Stimulated activated CD4-positive, alpha-beta T cell treated with anti-CD3 and anti-CD28 coated beads, Interleukin-4, amount 100 ng/mL, for 1 hour (primary cell): ENCODE measurements at places on chromosomes 1 and 21.

GRCh38 chr1:206924592-206925105, 2.9 kb upstream of the FCMR start:
- DNase-seq, result no peak

DNA sequence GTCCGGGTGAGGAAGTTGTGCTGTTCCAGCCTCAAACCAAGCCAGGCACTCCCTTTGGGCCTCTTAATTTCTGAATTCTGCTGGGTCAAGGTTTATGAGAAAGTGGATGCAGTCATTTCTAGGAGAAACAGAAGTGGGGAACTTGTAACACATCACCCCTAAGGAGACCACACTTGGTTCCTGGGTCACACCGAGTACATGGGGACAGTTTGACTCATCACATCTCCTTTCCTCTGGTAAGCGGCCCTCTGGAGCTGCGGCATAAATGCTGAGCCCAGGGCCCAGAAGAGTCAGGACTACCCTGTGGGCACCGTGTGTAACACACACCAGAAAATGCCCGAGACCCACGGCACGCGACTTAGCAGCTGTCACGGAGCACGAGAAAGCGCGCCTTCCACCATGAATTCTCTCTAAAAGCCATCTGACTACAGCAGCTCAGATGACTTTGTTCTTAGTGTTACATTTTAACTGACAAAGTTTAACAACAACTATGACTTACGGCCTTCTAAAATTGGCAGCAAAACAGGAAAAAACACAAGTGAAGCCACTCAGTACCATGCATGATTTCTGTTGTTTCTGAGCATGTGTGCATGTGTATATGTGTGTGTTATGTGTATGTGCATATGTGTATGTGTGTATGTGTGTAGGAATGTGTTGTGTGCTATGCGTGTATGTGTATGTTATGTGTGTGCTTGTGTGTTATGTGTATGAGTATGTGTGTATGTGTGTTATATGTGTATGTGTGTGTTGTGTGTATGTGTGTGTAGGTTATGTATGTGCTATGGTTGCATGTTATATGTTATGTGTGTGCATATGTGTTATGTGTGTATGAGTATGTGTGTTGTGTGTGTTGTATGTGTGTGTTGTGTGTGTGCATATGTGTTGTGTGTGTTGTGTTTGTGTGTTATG, 50.8 kb downstream of the TOMM20 start:
- DNase-seq, result no peak

- no peak for DNase-seq
Measured at GRCh38 chr1:208523007-208523406, 278.8 kb upstream of the PLXNA2 start.

DNA sequence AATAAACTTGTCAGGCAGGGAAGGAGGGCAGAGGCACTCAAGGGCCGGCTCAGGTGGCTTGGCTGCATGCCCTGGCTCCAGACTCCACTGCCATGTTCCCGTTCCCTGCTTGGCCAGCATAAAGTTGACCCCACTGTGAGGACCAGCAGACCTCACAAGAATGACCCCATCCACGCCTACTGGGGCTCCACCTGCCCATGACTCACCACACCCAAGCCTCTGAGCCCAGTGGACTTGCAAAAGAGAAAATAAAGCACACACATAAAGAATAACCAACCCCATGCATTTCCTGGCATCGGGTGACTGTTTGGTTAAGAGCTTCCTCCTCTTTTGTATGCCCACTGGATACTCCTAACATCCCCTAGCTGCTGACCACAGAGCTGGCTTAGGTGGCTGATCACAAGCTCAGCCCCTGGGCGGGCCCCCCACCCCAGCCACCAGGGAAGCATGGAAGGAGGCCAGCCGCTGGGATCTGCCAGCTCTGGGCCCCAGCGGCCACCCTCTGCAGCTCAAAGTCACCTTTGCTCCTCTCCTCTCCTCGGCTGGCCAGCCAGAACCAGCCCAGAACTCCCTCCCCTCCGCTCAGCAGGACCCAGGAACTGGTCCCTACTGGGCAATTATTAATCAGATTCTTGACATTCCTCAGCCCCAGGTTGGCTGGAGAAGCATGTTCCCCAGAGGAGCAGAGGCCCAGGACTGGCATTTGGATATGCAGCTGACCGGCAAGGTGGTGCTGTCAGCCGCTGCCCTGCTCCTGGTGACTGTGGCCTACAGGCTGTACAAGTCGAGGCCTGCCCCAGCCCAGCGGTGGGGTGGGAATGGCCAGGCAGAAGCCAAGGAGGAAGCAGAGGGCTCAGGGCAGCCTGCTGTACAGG, at the start of gene KLHDC7A:
Gene KLHDC7A, plus strand, starts transcription at position 616 of the 875 bp plus-strand sequence. Its CDS starts 52 bp downstream, at position 668.
- DNase-seq, result no peak

- no peak for DNase-seq
Measured at GRCh38 chr1:84849357-84849975, 43.5 kb downstream of the LPAR3 start.

DNA sequence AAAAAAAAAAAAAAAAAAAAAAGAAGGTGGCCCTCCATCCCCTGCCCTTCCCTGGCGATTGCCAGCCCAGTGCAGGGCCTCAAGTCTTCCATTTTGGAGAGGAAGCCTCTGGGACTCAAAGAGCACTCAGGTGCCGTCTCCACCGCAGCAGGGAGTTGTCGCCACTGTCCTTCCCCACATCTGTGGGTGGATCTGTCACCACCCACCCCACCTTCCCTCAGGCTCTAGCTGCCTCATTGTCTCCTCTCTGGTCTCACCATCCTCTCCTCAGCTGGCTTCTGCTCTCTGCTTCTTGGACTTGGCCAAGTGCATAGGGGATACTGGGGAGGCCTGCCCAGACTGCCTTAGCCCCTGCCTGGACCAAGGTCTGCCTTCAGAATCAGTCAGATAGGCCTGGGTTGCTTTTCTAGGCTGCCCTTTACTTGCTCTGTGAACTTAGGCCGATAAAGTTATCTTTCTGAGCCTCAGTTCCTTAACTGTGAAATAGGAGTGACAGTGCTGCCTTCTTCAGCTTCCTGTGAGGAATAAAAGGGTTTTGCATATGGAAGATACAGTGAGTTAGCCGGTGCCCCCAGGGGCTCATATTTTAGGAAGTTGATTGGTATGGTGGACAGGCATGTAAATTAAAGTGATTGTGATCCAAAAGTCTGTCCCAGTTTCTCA, 15.8 kb downstream of the RCC1 start:
- no peak for DNase-seq

- no peak for DNase-seq
Measured at GRCh38 chr21:44408226-44408625, 47.1 kb upstream of the LRRC3 start.

DNA sequence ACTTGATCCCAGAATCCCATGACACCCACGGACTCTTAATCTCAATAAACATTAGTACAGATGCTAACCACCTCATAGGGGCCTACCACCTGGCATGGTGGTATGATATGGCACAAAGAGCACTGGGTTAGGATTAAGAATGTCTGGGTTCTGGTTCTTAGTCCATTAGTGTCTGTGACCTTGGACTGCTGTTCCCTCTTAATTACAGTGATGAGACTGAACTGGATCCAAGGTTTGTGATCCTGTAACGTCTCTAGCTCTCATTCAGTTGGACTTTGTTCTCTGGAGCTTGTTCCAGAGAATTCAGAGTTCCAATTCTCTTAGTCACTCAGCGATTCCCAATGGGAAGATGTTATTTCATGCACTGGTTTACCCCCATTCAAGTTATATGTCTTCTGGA, 23.6 kb upstream of the PIGC start:
- DNase-seq, result no peak

DNA sequence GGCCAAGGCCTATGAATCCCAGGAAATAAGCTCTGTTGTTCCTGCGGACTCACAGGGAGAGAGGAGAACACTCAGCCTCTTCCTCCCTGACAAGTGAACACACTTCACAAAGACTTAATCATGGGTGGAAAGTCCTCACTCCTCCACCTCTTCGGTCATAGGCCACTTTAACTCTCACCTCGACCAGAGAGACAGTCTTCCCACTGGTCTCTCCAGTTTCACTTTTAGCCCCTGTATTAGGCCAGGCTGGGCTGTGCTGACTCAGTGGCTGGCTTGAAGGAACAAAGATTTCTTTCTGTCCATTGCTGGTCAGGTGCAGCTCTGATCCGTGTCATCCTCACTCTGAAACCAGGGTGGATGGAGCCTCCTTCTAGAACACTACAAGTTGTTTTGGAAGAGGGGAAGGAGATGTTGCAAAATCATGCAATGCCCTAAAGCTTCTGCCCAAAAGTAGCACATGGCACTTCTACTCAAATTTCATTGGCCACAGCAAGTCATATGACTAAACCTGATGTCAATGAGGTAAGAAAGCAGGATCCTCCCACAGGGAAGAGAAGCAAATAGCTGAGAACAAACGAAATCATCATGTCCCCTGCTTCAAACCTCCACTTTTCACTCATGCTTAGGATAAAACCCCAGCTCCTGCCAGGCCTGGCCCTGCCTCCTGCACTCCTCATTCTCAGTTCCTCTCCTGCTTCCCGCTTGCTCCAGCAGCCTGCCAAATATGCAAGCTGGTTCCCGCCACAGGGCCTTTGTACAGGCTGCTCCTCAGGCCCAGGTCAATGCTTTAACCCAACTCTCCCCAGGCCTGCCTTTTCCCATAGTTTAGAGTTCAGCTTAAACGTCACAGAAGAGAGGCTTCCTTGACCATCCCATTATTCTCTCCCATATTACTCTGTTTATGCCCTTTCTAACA, 150.5 kb upstream of the RUNX3 start:
- no peak for DNase-seq

DNA sequence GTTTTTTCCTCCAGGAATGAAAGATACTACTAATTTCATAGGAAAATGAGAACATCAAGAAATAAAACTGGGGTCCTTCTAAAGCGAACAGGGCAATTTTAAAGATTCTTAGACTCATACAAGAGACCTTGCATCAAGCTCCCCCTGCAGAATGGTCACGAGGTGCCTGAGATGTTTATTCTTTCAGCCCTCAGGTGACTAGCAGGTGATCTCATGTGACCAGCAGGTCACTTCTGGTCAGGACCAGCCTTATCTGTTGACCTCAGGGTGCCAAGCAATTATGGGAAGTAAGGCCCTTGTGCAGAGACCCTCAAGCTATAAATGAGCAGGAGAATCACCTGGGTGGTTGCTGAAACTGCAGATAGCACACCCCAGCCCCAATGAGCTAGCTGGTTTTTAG, 20.6 kb upstream of the TMEM51 start:
- no peak for DNase-seq

- no peak for DNase-seq
Measured at GRCh38 chr1:198577444-198577843, 37.0 kb upstream of the ATP6V1G3 start.

DNA sequence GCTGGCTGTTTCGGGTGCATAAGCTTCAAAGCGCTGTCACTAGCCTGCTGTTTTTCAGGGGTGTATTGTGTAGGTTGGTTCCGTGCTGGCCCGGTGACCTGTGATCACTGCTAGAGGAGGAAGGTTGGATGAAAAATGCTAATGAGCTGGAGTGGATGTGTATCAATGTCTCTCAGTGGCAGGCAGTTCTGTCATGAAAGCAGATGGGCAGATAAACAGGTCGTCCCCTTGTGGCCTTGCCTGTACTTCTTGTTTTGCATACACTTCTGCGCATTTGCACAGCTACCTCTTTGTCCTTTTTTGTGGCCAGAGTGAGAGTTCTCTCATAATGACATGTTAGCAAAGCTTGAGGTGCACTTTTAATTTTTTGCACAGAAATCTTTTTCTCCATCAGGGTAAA, 2.9 kb downstream of the SELENON start:
- no peak for DNase-seq

GRCh38 chr1:221230605-221231004, 351.4 kb downstream of the HLX start:
- no peak for DNase-seq

DNA sequence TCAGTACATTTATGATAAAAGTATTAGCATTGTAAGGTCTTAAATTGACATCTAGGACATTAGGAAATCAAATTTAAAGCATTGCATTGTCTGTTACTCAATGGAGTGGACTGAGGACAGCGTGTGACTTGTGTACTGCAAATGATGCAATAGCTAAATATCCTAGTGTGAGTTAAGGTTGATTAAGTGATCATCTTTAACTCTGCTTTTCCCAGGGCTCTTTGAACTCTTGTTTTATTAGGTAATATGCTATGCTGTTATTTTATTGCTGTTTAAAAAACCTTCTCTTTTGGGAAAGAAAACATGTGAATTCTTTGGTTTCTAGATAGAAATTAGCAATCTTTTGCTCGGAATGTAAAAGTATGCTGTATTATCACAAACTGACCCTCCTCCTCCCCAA, 38.6 kb downstream of the NFIA start:
- DNase-seq, result no peak

GRCh38 chr1:111733992-111734341, 5.2 kb downstream of the INKA2 start:
- DNase-seq, result no peak

DNA sequence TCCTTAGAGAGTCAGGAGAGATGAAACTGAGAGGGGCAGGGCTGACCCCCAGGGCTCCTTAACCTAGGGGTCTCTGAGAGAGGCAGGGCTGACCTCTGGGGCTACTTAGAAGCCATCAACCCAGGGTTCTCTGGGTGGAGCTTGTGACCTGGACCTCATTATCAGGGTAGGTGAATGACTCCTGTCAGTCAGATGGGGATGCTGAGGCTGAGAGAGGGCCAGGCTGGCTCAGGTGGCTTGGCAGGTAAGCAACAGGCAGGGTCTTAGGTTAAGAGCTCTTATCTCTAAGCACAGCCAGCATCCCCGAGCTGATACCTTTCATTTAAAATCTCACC, 160.9 kb downstream of the PTPRU start:
- DNase-seq, result no peak

DNA sequence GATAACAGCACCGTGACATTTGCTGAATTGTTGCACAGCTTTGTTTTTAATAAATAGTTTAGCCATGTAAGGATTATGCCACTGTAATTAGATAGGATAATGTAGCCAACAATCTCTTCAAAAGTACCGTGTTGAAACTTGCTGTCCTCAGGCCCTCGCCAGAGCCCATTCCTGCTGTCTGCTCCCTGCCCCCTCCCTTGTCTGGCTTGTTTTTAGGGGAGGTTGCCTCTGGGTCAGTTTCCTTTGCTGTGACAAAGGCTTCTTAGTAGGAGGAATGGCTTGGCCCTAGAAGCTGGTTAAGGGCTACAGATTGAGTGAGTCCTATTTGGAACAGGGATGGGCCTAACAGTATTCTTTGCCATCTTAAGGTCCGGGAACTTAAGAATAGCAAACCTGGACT, 107.9 kb downstream of the LMO4 start:
- no peak for DNase-seq

- no peak for DNase-seq
Measured at GRCh38 chr1:175167861-175168260, 24.7 kb downstream of the KIAA0040 start.

DNA sequence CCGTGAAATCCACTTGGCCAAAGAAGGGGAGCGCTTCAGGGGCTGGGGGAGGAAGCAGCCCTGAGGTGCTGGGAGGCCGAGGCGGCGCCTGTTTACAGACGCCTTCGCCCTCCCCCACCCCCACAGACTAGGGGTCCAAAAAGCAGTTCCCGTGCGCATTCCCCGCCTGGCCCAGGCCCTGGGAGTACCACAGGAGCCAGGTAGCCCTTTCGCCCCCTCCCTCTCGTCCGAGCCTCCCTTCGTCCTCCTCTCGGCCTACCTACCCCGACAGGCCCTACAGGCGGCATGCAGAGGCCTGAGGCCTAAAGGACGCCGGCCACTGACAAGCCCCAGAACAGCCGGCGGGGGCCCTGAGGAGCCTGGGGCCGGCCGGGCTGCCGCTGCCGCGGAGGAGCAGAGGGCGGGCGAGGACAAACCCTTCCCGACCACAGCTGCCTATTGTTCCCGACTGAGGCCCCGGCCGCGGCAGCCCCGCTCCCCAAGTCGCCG, 522 bp downstream of the RC3H1 start:
- DNase-seq, result peak; percentile 32
